ENCODE measurements at places on chromosomes 4 and X. TPM values are rescaled to one million over a fixed set of nuclear protein-coding genes. Genes with fewer than 3 reads are reported as not detected.

GRCh38 chr4:105808750-105809041 lies 86.6 kb upstream of the NPNT start:
- no peaks in the 10 kb centered on the region for H3K4me1 ChIP-seq
- no peaks in the 10 kb centered on the region for H3K36me3 ChIP-seq
- H3K27ac ChIP-seq = no peak overlapping the region
- no peaks in the 10 kb centered on the region for H3K27me3 ChIP-seq
- no peak overlapping the region for H3K4me3 ChIP-seq

GRCh38 chrX:140944710-140945109 lies 57.7 kb upstream of the SPANXB1 start:
- no peak overlapping the region for H3K4me3 ChIP-seq
- no peaks in the 10 kb centered on the region for H3K36me3 ChIP-seq
- no peak overlapping the region for H3K27ac ChIP-seq
- no peak for DNase-seq

- no peak overlapping the region for H3K27ac ChIP-seq
- peaks cover 21% of the 10 kb centered on the region for H3K27me3 ChIP-seq
- DNase-seq = no peak
- no peak overlapping the region for H3K4me3 ChIP-seq
- no peaks in the 10 kb centered on the region for H3K4me1 ChIP-seq
Measured at GRCh38 chr4:122117743-122118142, 34.4 kb upstream of the BLTP1 start.

- no peak overlapping the region for H3K4me3 ChIP-seq
- DNase-seq = no peak
- peaks cover 3% of the 10 kb centered on the region for H3K4me1 ChIP-seq
- no peak overlapping the region for H3K27ac ChIP-seq
- H3K27me3 ChIP-seq = peaks cover 7% of the 10 kb centered on the region
Measured at GRCh38 chr4:54898056-54898562, 227.3 kb downstream of the KDR start.

DNA sequence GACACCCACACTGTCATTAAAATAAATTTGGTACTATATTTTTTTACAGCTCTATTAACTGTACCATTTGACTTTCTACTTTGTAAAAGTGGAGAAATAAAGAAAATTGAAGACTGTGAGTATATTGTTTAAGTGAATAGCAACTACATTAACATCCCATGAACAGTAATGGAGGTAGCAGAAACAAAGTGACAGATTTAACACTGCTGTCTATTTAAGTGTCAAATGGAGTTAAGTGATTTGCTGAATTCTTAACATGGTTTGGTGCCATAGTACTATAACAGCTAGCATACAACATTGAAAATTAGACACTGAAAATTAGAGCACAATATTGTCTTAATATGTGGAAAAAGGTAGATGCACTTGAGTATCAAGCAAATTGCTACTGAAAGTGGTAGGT lies 76.2 kb downstream of the C4orf33 start:
- peaks cover 2% of the 10 kb centered on the region for H3K4me1 ChIP-seq
- H3K27me3 ChIP-seq = peaks cover 2% of the 10 kb centered on the region
- H3K27ac ChIP-seq = no peak overlapping the region
- DNase-seq = no peak

GRCh38 chr4:38805530-38806145 lies 1.0 kb upstream of the TLR1 start:
- H3K36me3 ChIP-seq = peaks cover 11% of the 10 kb centered on the region
- peak overlapping the region; percentile 9 for H3K4me3 ChIP-seq
- H3K27ac ChIP-seq = peak overlapping the region; percentile 63
- no peak for DNase-seq
- H3K27me3 ChIP-seq = no peaks in the 10 kb centered on the region
- H3K4me1 ChIP-seq = peaks cover 26% of the 10 kb centered on the region

DNA sequence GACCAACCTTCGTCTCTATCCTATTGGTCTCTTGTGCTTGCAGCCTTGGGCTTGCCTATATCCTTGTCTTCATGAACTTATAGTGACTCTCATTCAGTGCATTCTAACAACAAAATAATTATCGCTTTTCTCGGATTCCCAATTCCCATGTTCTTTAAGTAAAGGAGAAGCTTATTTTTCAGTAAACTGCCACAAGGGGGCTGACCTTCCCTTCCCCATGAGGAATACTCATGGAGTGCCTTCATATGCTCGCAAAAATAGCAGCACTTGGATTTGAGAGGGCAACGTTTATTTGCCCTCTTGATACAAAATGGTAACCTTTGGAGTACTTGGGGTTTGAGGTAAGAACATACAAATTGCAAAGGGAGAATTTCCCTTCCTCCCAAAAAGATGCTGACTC lies 183.2 kb upstream of the TENT5D start:
- no peak overlapping the region for H3K27ac ChIP-seq
- no peaks in the 10 kb centered on the region for H3K4me1 ChIP-seq
- no peaks in the 10 kb centered on the region for H3K36me3 ChIP-seq
- H3K4me3 ChIP-seq = no peak overlapping the region
- DNase-seq = no peak

- no peaks in the 10 kb centered on the region for H3K36me3 ChIP-seq
- no peaks in the 10 kb centered on the region for H3K27me3 ChIP-seq
- H3K4me1 ChIP-seq = peaks cover 3% of the 10 kb centered on the region
- no peak overlapping the region for H3K27ac ChIP-seq
- no peak overlapping the region for H3K4me3 ChIP-seq
Measured at GRCh38 chr4:37757121-37757520, 69.4 kb upstream of the PGM2 start.

DNA sequence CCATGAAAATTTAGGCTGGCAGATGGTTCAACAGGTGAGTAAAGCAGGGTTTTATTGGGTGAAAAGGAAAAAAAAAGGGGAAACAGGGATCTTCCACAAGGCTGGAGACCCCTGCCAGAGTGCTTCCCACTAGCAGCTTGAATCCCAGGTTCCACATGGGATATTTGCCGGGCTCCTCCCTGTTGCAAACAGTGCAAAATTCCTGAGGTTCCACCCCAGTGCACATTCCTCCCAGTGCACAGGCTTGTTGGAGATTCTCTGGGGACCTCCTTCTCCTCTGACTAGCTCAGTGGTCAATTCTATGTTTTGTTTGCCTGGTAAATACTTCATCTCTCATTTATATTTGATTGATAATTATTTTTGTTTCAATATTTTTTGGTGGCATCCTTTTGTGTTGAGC lies 66.4 kb upstream of the UGT2B15 start:
- H3K4me1 ChIP-seq = peaks cover 34% of the 10 kb centered on the region
- H3K27ac ChIP-seq = peak overlapping the region; percentile 13
- H3K4me3 ChIP-seq = no peak overlapping the region

DNA sequence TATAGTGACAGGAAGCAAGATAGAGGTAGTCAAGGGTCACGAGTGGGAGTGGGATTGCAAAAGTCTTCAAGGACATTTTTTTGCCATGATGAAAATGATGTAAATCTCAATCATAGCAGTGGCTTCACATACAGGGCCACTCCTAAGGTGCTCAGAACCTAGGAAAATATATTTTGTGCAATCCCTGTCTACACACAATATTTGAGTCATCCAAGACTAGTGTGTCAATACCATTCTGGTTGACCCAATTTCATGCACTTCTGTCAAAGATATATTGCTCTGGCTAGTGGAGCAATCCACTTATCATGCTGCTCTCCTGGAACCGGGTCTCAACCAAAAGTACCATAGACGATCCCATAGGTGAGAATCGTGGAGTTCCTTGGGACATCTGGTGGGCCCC lies 24.2 kb upstream of the XPNPEP2 start:
- H3K4me3 ChIP-seq = no peak overlapping the region
- H3K27me3 ChIP-seq = no peaks in the 10 kb centered on the region
- H3K4me1 ChIP-seq = peaks cover 1% of the 10 kb centered on the region
- H3K36me3 ChIP-seq = peaks cover 2% of the 10 kb centered on the region
- no peak for DNase-seq

GRCh38 chrX:111515298-111515697 lies 3.9 kb downstream of the SERTM2 start:
- peaks cover 26% of the 10 kb centered on the region for H3K4me1 ChIP-seq
- DNase-seq = no peak
- H3K36me3 ChIP-seq = no peaks in the 10 kb centered on the region
- no peaks in the 10 kb centered on the region for H3K27me3 ChIP-seq
- no peak overlapping the region for H3K27ac ChIP-seq

GRCh38 chrX:97416461-97416860 lies 532.8 kb downstream of the RPA4 start:
- no peaks in the 10 kb centered on the region for H3K4me1 ChIP-seq
- no peaks in the 10 kb centered on the region for H3K36me3 ChIP-seq
- no peaks in the 10 kb centered on the region for H3K27me3 ChIP-seq
- H3K4me3 ChIP-seq = no peak overlapping the region
- H3K27ac ChIP-seq = no peak overlapping the region
- DNase-seq = no peak

The TMPRSS11B gene
- not detected for total RNA-seq

The C1QTNF7 gene
- total RNA-seq = not detected

The SPINK2 gene
- not detected for total RNA-seq

The CT55 gene
- total RNA-seq = 0.40 TPM

The ZCCHC12 gene
- total RNA-seq = 3.2 TPM

The DCLK2 gene
- total RNA-seq = 6.9 TPM

The BEX2 gene
- total RNA-seq = 42.0 TPM

The CT45A10 gene
- not detected for total RNA-seq

All from progenitor cell of endocrine pancreas (in vitro differentiated cells).